NCI-H446 (cell line): ENCODE measurements at places on chromosomes 5 and 9.

DNA sequence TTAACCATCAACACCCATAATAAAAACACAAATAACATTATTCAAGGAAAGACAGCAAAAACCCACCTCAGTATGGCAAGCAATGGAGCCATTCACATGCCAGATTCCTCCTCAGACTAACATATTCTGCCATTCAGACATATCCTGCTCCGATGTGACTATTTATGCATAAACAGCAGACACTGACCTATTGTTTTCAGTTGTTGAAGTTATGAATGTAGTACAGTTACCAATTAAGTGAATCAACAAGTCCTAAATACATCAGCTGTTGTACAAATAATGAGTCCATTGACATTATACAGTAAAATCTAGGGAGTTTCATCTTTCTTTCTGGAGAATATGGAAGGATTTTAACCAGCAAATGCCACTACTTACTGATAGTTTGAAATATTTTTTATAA is 131.7 kb downstream of the DENND1A start:
- no peak for DNase-seq

DNA sequence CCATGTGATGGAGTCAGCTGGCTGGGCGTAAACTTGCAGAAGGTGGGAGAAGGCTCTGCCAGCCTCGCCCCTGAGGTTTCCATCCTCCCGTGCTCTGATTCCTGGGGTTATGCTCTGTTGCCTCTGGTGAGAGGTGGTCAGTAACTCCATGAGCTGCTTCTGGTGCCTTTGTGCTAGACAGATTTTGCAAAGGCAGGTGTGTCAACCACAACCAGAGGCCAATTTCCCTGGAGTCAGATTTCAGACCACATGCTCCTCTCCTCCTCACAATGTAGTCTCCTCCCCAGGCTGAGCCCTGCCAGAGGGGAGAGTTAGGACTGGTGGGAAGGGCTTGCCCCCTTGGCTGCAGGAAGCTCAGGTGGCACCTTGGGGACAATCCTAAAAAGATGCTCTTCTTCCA is 38.8 kb upstream of the TENT4A start:
- DNase-seq, result no peak

GRCh38 chr5:73827106-73827450 is 201.1 kb downstream of the ARHGEF28 start:
- no peak for DNase-seq

- peak; percentile 7 for DNase-seq
Observed at GRCh38 chr5:135211083-135211790, 177.2 kb upstream of the PITX1 start.

DNA sequence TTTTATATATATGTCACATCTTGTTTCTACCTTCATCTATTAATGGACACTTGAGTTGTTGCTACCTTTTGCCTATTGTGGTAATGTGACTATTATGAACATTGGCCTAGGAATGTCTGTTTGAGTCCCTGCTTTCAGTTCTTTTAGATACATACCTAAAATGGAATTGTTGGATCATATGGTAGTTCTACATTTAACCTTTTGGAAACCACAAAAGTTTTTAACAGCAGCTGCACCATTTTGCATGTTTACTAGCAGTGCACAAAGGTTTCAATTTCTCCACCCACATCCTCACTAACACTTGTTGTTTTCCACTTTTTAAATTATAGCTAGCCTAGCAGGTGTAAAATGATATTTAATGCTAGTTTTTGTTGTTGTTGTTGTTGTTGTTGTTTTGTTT is 88.4 kb downstream of the GALNT10 start:
- DNase-seq, result no peak

DNA sequence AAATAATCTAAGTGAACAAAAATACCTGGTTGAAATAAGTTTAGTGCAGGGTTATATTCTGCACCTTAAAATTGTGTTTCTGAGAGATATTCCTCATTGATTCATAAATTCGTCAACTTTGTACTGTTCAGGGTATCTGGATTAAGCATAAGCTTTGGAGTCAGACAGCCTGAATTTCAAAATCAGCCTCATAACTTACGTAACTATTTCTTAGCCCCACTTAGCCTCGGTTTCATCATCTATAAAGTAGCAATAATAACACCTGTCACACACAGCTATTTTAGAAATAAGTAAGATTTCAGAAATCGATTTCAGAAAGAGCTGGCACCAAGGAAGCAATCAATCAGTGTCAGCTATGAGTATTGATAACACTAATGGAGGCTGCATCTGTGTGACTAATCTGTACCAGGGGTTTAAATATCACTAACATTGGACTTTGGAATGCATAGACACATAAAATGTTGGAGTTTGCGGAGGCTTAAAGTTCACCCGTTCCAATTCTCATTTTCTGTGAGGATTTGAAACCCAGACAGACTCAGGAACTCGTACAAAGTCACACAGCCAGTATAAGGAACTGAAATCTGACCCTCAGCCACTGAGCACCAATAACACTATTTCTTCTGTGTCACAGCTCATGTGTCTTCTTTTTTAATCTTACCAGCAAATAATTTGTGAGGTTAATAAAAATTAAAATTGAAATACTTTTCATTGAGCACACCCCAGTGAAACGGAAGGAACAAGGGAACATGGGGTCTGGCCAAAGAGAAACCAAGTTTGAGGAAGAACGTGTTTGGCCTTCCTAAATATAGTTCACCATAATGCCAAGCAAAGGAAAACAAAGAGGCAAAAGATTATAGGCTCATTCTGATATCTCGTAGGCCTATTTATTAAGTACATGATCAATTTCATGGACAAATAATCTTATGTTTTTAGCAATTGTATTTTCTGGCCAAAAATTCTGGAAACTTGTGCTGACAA is 194.4 kb upstream of the PTGER4 start:
- no peak for DNase-seq

GRCh38 chr5:96893342-96893741 is 17.0 kb downstream of the ERAP2 start:
- no peak for DNase-seq

- DNase-seq, result no peak
Observed at GRCh38 chr5:158380661-158381060, 521.7 kb upstream of the CLINT1 start.

- no peak for DNase-seq
Observed at GRCh38 chr9:122656378-122656777, 1.0 kb downstream of the OR1B1 start.

- no peak for DNase-seq
Observed at GRCh38 chr5:60685700-60686099, 14.3 kb downstream of the DEPDC1B start.

- DNase-seq, result no peak
Observed at GRCh38 chr5:96117771-96118651, 156.4 kb upstream of the ELL2 start.

DNA sequence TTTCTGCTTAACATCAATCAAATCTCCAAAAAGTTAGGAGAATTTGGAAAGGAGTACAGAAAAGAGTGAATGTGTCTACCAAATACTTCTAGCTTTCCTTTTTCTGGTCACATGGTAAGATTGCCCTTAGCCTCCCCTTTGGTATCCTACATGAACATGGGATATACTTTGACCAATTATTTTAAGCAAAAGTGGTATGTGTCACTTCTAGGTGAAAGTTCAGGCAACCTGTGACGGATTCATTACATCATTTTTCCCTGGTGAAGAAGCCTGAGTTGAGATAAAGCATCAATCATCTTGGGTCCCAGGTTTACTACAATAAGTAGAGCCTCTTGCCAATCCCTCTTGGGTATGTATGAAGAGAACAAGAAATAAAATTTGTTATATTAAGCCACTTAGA is 419.2 kb downstream of the PDE4D start:
- no peak for DNase-seq
